Fibroblast of skin of left biceps (primary cell): ENCODE measurements at places on chromosomes 2 and 18.

DNA sequence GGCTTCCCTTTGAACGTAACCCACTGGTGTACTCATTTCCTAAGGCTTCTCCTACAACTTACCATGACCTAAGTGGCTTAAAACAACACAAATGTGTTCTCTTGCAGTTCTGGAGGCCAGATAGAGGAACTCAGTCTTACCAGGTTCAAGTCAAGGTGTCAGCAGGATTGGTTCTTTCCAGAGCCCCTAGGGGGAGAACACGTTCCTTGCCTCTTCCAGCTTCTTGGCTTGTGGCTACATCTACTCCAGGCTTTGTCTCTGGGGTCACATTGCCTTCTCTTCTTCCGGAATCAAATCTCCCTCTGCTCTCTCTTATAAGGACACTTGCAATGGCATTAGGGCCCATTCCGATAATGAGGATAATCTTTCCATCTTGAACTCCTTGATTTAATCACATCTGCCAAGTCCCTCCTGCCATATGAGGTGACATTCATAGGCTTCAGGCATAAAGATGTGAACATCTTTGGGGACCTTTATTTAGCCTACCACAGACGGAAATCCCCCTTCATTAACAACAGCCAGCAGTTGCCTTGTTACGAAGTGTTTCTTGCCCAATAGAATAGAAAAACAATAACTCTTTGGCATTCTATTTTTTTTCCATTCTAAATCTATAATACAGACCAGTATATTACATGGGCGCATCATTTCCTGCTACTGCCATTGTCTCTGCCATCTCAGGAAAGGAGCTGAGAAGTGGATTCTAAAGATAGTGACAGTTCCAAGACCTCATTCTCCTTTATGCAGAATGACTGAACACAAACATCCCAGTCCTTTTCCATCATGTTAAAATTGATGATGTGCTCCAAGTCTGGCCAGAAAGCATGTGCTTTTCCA, 362.0 kb downstream of the ZNF521 start:
- no peak for DNase-seq

DNA sequence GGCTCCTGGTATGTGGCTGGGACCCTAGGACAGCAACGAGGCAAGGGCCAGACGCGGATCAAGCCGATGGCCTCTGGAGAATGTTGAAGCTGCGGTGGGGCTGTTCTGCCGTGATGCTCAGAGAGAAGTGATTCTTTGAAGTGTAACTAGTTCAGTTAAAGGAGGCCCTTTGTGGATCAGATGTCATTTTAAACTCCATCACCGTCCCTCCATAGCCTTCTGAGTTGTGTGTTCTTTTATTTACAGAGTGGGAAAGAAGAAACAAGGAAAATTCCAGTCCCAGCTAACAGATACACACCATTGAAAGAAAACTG, 403 bp downstream of the PNO1 start:
- DNase-seq: no peak

DNA sequence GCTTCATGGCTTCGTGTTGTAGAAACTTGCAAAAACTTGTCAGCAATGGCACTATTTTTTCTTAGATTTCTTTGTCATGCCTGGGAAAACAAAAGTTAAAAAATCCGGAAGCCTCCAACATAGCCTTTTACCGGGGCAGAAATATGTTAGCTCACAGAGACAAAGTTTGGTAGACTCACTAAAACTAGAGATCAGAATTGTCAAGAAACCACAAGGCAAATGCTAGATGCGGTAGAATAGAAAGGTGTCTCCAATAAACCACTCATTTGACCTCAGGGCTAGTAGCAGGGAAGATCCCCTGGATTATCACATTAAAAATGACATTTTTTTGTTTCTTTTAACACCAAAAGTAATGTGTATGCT, 405 bp downstream of the CASP10 start:
- DNase-seq: no peak

DNA sequence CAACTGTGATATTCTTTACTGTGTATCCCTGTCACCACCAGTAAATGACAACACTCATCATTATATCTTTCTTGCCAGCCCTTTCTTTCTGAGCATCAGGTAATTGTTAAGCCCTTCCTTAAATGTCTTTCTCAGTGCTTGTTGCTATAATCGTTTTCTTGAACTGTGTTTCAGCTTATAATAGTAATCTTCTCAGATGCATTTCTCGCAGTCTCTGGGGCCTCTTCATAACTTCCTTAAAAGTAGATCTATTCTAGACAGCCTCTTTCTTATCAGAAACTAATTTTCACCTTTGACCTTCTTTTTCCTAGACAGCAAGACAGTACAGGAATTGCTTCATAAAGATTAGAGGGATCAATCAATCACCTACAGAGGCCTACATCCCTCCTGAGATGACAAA, 648.1 kb downstream of the CPS1 start:
- DNase-seq: no peak

- no peak for DNase-seq
These were observed 352 bp upstream of the HOXD9 start for GRCh38 chr2:176122052-176122682.

DNA sequence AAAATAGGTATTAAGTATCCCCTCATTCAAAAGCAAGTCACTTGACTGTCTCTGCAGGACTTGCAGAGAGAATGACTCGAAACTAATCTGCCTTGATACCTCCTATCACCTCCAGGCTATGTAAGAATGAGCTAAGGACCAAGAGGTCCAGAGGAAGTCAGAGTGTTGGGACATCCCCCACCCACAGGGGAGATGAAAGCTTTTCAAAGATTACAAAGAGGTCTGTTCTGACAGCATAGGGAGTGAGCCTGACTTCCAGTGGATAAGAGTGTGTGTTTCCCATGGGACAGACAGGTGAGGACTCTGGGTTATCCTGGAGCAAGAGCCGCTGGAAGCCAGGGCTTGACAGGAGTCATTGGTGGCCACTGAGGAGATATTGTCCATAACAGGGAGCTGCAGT, 85.0 kb upstream of the TACR1 start:
- DNase-seq: no peak

DNA sequence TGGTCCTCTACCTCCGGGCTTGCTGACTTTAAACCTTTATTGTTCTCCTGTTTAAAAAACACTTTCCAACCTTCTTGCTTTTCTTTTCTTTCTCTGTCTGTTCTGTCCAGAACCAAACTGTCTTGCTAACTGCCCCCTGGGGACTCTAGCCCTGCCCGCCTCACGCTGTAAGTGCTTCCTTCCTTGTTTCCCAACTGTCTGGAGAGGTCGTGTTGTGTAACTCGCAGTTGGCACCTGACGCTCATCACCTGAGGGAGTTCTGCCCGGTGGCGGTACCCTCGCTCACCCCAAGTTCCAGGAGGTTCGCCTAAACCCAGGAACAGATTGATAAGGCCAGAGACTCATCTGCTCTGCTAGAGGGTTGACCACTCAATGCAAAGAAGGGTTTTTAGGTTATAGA, 123.4 kb downstream of the MTCL1 start:
- DNase-seq: no peak

GRCh38 chr18:73038336-73038735, 170.5 kb upstream of the NETO1 start:
- no peak for DNase-seq

GRCh38 chr2:231917280-231918066, 8.7 kb downstream of the NPPC start:
- no peak for DNase-seq

GRCh38 chr2:26583381-26583911, 57.7 kb downstream of the CIB4 start:
- DNase-seq: no peak

- no peak for DNase-seq
These were observed 95.5 kb downstream of the MTCL1 start for GRCh38 chr18:8800876-8801262.

DNA sequence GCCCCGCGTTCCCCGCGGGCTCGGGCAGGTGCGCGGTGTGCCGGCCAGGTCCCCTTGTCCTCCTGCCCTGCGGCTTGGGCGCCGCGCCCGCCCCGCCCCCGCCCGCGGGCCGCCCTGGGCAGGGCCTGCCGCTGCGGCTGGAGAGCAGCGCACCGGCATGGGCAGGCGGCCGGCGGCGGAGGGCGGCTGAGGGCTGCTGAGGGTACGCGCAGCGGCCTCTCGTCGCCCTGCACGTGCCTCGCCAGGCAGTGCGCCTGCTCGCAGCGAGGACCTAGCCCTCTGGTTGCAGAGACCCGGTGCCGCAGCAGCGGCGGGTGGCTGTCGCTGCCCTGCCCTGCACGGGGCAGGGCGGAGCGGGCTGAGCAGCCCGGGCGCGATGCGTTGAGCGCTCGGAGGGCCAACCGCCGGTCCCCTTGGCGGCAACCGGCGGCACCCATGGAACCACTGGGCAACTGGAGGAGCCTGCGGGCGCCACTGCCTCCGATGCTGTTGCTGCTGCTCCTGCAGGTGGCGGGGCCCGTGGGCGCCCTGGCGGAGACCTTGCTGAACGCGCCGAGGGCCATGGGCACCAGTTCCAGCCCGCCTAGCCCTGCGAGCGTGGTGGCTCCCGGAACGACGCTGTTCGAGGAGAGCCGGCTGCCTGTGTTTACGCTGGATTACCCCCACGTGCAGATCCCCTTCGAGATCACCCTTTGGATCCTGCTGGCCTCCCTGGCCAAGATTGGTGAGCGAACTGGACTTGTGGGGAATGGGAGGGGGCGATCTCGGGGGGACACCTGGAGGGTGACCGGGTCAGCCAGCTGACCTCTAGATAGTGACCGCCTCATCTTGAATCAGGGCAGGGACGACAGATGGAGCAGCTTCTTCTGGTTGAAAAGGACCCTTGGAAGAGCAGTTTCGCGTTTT, at the start of gene SLC9A2:
Gene SLC9A2 (plus strand): TSS at position 140 of the 906 bp plus-strand sequence. CDS start 296 bp downstream, at position 436.
- DNase-seq: no peak

DNA sequence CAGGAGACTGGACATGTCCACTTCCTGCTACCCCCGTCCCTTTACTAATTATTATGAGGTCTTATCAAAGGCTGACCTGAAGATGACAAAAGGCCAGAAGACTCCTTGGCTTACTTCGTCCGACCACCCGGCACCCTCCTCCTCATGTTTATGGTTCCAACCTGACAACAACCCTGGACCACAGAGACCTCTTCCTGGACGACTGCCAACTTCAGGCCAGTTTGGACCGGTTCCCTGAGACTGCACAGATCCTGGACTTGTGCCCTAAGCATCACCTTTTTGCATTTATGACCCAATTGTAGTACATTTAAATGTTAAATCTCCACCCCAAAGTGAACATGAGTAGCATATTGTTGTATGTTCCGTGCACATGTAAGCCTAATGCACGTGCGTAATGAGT, 5.8 kb downstream of the DRC1 start:
- DNase-seq: no peak

- no peak for DNase-seq
These were observed 159.2 kb downstream of the GALNT3 start for GRCh38 chr2:165634855-165635254.

GRCh38 chr2:10201201-10201600, 78.7 kb downstream of the RRM2 start:
- DNase-seq: no peak

GRCh38 chr2:232979871-232980461, 33.1 kb downstream of the NGEF start:
- no peak for DNase-seq

DNA sequence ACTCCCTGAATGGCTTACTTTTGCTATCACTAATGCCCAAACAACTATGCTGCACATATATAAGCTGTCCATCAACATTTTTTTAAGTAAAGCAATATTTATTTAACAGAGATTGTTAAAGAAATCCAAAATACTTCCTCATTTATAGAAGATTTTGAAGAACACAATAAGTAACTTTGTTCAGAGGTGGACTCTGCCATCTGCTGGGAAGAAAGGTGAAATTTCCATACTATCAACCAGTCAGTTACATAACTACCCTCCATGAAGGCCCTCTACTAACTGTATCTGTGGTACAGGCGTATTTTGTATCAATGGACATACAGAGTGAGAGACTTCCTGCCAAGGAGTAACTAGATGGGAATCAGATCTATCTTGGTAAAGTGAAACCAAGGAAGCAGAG, 106.0 kb downstream of the DTNB start:
- peak; percentile 12 for DNase-seq

DNA sequence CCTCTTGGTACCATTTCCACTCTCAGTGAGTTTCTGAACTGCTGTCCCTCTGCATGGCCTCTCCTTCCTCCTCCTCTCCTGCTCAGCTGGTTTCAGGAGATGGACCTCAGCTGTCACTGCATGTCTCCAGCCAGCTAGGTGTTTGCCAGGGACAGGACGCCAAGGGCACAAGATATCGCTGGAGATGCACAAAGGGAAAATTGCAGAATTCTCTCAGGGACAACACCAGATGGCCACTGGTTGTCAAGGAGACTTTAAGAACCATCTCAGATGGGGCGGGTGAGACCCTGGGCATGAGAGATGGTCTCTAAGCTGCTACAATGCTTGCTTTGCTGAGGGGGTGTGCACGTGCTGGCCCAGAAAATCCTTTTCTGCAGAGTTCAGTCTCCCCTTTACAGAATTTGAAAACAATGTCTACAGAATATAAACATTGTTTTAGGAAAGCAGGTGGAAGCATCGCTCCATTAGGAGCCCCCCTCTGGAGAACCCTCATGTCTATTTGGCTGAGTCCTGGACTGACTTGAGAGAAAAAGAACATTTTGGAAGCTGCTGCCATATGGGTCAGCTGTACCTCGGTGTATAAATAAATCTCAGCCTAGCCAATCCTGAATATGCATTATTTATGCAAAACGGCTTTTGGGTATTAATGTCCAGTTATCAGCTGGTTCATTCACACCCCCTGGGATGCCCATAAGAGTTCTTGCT, 57.8 kb upstream of the SPP2 start:
- DNase-seq: no peak

GRCh38 chr2:168602846-168603401, 146.9 kb downstream of the CERS6 start:
- no peak for DNase-seq

GRCh38 chr2:70143314-70144150, 47.3 kb downstream of the C2orf42 start:
- DNase-seq: no peak

DNA sequence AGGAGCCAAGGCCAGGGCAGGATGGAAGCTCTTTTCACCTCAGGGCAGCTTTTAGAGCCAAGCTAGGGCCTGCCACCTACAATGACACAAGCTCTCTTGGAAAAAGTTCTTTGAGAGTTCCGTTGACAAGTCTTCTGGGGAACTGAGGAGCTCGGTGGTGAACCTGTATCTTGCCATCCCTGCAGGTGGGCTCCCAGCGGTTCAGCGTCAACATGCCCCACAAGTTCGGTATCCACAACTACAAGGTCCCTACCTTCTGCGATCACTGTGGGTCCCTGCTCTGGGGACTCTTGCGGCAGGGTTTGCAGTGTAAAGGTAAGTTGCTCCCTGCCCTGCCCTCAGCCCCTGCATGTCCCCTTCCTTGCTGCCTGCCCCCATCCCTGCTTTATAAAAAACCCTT, 312.8 kb upstream of the EPAS1 start:
- DNase-seq: no peak

DNA sequence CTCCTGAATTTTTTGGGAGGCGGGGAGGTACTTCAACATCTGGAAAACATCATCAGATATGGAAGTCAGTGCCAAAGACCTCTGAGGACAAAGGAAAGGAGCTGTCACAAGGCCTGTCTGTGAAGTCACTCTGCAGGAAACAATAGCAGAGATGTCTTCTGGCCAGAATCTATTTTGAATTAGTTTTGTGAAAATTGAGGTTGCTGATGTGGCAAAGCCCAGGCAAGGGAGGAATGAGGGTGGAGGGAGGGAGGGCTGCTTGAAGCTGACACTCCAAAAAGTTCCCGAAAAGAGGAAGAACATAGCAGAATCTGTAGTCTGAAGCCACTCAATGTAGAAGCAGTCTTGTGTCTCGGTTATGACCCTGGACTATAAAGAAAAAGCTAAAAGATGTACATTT, 151.1 kb upstream of the LHCGR start:
- no peak for DNase-seq
